ENCODE measurements at places on chromosomes 5 and 9.

DNA sequence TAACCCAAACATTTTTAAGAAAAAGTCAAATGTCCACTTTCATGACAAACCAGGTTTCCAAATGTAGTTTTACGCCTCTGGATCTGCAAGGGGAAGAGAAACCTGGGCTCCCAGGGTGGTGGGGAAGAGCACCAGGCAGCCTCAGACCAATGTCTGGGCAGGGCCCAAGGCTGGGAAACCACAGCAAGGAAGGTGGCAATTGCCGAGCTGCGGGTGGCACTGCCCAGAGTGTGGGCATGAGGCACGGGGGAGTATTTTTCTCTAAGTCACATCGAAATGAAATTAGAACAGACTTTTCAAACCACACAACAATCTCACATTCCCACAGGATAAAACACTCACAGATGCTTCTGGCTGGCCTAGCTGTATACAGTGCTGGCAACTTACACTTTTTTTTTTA, 32.6 kb upstream of the RASGEF1C start:
- no peak for DNase-seq

- DNase-seq, result no peak
These were observed 91.4 kb downstream of the ANGPTL2 start for GRCh38 chr9:127030814-127031740.

DNA sequence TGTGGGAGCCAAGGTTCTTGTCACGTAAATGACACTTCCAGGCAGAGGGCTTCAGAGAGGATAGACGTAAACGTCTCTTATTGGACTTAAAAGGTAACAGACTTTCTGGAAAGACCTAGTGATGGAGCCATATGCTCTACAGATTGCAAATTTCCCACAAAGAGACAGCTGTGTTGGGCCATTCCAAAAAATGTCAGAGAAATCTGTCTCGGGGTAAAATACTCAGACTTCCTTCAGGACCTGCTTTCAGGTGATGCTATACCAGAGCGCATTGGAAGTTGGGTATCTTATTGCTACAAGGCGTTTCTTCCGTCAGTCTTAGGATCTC, 29.2 kb downstream of the PROP1 start:
- DNase-seq, result no peak

- DNase-seq, result no peak
These were observed 13.0 kb downstream of the SH3PXD2B start for GRCh38 chr5:172441262-172441751.

DNA sequence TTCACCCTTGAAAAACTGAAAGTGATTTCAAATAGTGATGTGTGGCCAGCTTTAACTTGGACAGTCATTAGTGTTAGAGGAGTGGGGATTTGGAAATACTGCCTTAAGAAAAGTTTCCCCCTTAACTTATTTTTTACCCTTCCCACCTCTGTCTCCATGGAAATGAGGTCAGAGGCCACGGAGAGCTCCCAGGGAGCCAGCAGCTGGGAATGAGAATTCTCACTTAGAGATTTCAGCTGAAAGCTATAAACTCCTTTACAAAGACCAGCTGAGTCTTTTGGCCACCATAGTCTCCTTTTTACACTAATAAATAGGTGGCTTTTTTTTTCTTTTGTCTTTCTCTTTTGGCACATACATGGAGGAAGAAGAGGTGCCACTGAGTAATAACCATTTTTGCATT, 45.7 kb upstream of the PIK3R1 start:
- DNase-seq, result no peak

- DNase-seq, result no peak
These were observed 50.0 kb downstream of the RGS3 start for GRCh38 chr9:113513536-113513935.

- no peak for DNase-seq
These were observed 12.0 kb upstream of the IFNA1 start for GRCh38 chr9:21428235-21428634.

DNA sequence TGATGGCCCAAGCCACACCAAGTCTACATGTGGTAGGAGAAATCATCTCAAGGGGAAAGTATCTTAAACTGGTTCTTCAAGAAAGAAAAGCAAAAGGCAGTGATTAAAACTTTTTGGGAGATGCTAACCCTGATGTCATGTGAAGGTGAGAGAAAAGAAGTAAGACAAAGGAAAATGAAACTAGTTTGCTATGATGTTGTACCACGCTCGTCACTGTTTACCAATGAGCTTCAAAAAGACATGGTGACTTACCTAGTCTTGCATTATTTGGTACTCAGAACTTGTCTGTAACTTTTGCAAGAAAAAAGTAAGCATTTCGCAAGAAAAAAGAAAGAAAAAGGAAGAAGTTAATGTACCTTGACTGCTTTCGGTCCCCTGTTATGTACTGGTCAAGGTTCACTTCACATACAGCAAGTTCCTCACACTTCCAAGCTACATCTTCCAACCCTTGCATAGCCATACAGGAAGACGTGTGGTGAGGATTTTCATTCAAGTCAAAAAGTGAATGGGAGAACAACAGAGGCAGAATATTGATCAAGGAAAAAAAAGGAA, 739.3 kb downstream of the NR2F1-AS1 start:
- no peak for DNase-seq

Data from Kasumi-1 (cell line).